Nasal cavity respiratory epithelium epithelial cell of viscerocranial mucosa (primary cell): ENCODE measurements at places on chromosomes 2 and 18. TPM values are rescaled to one million over a fixed set of nuclear protein-coding genes. Genes with fewer than 3 reads are reported as not detected.

MAP3K19 gene
- not detected in 2 replicates for total RNA-seq

CFAP65 gene
- not detected in 2 replicates for total RNA-seq

UGT1A3 gene
- 2.8 TPM in 1 of 2 replicates, not detected in the other for total RNA-seq

KATNAL2 gene
- 0.34 and 3.9 TPM in 2 replicates for total RNA-seq

TMEM247 gene
- not detected in 2 replicates for total RNA-seq

ALPP gene
- total RNA-seq, result under 0.01 TPM in 1 of 2 replicates, not detected in the other

REG3G gene
- total RNA-seq, result not detected in 2 replicates

COL4A3 gene
- total RNA-seq, result 0.07 TPM in 1 of 2 replicates, not detected in the other

DYNAP gene
- not detected in 2 replicates for total RNA-seq

CNGA3 gene
- not detected in 2 replicates for total RNA-seq

TMEM200C gene
- total RNA-seq, result under 0.01 TPM in 1 of 2 replicates, not detected in the other

ZNF804A gene
- not detected in 2 replicates for total RNA-seq

SERPINB13 gene
- total RNA-seq, result 16.7 and 114 TPM in 2 replicates

STON1 gene
- total RNA-seq, result 0.34 and 0.50 TPM in 2 replicates

FAM237A gene
- not detected in 2 replicates for total RNA-seq

INO80B gene
- 9.9 and 14.5 TPM in 2 replicates for total RNA-seq
